Activated naive CD8-positive, alpha-beta T cell treated with anti-CD3 and anti-CD28 coated beads, Interleukin-2, amount 10 ng/mL, durations not matched to agents 7 days and 5 days (primary cell): ENCODE measurements at places on chromosomes 5 and 9. TPM values are rescaled to one million over a fixed set of nuclear protein-coding genes. Genes with fewer than 3 reads are reported as not detected.

The FCN2 gene
- total RNA-seq: not detected

The FEM1C gene
- total RNA-seq: 15.6 TPM

The TRIM32 gene
- 20.2 TPM for total RNA-seq

The MCTP1 gene
- total RNA-seq: 1.6 TPM

The KIF27 gene
- total RNA-seq: 3.4 TPM

- no peak for DNase-seq
These were observed 143.7 kb downstream of the C5orf15 start for GRCh38 chr5:133824661-133825254.

DNA sequence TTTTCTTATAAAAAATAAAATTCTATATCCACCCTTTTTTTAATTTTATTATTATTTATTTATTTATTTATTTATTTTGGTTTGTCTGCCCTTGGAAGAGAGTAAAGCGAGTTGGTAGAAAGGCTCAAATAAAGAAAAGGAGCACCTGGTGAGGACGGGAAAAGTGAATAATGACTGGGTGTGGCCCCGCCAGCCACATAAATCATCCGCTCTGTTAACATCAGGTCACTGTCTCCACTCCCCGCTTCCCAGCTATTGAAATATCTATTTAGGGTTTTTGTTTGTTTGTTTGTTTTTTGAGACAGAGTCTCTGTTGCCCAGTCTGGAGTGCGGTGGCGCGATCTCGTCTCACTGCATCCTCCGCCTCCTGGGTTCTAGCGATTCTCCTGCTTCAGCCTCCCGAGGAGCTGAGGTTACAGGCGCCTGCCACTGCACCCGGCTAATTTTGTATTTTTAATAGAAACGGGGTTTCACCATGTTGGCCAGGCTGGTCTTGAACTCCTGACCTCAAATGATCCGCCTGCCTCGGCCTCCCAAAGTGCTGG lies 844 bp downstream of the POLR3G start:
- DNase-seq: no peak

- DNase-seq: no peak
These were observed 45.3 kb downstream of the SLC22A5 start for GRCh38 chr5:132414634-132415378.
